ENCODE measurements at places on chromosomes 2 and 18. TPM values are rescaled to one million over a fixed set of nuclear protein-coding genes. Genes with fewer than 3 reads are reported as not detected.

DNA sequence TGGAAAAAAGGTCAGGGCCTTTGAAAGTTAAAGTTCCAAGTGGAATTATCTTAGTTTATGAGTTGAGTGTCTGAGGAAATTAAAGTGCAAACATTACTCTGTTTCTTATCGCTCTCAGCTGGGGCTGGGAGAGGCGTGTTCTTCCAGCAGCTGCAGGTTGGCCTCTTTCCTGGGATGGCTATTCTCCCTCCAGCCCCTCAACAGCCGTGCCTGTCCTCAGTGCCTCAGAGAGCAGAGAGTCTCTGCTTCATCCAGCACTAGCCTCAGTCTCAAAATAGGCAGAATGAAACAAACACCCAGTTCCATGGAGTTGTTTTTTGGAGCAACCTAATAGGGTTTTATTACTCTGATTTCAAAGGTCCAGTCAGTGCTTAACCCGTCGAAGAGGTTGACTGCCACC, 298.1 kb downstream of the GALR1 start:
- DNase-seq: no peak
- no peak overlapping the region for H3K4me3 ChIP-seq
- H3K4me1 ChIP-seq: no peaks in the 10 kb centered on the region
- H3K36me3 ChIP-seq: no peaks in the 10 kb centered on the region

GATA6 gene
- 17.6 TPM for total RNA-seq

DNA sequence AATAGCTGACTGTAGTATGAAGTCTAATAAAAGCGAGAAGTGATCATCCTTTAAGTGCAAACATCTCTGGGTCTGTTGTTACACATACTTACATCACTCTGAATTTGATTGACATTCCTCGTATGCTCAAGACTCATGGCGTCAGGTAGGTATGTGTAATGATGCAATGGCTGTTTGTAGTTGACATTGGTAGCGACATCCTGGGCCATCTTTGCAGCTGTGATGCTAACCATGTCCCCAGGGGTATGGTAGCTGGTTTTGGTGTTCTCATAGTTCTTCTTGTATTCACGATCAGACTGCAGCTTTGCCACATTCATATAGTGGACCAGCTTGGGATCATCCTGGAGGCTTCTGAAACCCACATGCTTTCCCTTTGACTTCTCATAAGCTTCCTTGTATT, 62.0 kb downstream of the NEB start:
- H3K36me3 ChIP-seq: no peaks in the 10 kb centered on the region
- H3K27ac ChIP-seq: no peak overlapping the region
- no peak for DNase-seq
- no peak overlapping the region for H3K4me3 ChIP-seq

GRCh38 chr2:608711-609110, 68.5 kb downstream of the TMEM18 start:
- H3K4me1 ChIP-seq: no peaks in the 10 kb centered on the region
- no peak overlapping the region for H3K4me3 ChIP-seq
- DNase-seq: no peak
- H3K36me3 ChIP-seq: no peaks in the 10 kb centered on the region

POTEI gene
- not detected for total RNA-seq

DNA sequence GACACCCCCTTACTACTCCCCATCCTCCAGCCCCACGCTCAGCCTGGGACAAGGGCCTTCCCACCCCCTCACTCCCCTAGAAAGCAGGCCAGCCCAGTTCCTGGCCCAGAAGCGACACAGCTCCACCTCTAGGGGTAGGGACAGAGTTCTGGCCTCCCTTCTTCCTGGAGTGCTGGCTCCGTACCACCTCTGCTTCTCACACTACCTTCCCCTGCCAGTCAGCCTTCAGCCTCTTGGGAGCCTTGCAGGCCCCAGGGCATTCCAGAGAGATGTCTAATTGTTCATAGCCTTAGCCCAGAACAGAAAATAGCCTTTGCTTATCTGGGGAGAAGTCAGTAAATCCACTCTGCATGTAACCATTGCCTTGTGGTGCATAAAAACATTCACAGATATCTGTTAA, 13.1 kb upstream of the CATIP start:
- no peak overlapping the region for H3K27ac ChIP-seq
- peak; percentile 80 for DNase-seq
- no peaks in the 10 kb centered on the region for H3K27me3 ChIP-seq
- no peak overlapping the region for H3K4me3 ChIP-seq

TBR1 gene
- total RNA-seq: 0.97 TPM

HDLBP gene
- 707 TPM for total RNA-seq

SALL3 gene
- not detected for total RNA-seq

GRCh38 chr2:32611771-32612170, 16.1 kb upstream of the TTC27 start:
- no peak overlapping the region for H3K27ac ChIP-seq
- H3K4me3 ChIP-seq: no peak overlapping the region
- H3K4me1 ChIP-seq: no peaks in the 10 kb centered on the region
- H3K27me3 ChIP-seq: no peaks in the 10 kb centered on the region

GRCh38 chr2:86003104-86003503, 102.6 kb downstream of the POLR1A start:
- no peak overlapping the region for H3K4me3 ChIP-seq
- H3K27ac ChIP-seq: no peak overlapping the region
- DNase-seq: no peak
- H3K27me3 ChIP-seq: no peaks in the 10 kb centered on the region
- H3K36me3 ChIP-seq: no peaks in the 10 kb centered on the region
- peaks cover 31% of the 10 kb centered on the region for H3K4me1 ChIP-seq

GRCh38 chr2:25219621-25220020, 51.2 kb upstream of the POMC start:
- H3K4me3 ChIP-seq: no peak overlapping the region
- no peaks in the 10 kb centered on the region for H3K36me3 ChIP-seq
- no peak for DNase-seq

SOCS6 gene
- 48.1 TPM for total RNA-seq

DNA sequence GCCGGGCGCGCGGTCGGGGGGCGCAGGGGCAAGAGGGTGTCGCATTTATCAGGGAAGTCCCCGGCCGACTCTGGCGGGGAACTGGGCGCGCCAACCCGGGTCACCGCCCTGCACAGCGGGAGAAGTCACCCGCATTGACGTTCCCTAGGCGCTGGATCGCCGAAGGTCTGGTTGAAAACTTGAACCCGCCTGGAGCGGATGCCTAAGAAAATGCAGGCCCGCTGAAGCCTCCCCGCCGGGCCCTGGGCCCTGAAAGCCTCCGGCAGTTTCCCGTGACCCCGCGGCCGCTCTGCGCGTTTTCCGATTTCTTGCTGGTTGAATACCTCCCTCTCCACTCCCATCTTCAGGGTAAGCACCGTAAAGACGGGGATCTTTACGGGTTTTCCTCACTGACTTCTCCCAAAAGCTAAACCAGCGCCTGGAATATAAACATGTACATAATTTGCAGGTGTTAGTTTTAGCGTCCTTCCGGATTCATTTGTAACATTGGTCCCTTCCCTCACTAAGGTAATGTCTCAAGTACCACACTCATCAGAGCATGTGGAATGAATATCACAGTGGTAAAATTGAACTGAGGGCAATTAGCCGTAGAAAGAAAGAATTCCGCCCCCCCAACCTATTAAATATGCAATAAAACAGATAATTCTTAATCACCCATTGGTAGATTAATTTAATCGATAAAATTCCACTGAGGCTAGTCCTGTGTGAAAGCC, 675 bp upstream of the SPIRE1 start:
- H3K4me3 ChIP-seq: peak overlapping the region; percentile 81
- peaks cover 16% of the 10 kb centered on the region for H3K4me1 ChIP-seq
- H3K27me3 ChIP-seq: no peaks in the 10 kb centered on the region
- DNase-seq: peak; percentile 58
- H3K27ac ChIP-seq: peak overlapping the region; percentile 79

DNA sequence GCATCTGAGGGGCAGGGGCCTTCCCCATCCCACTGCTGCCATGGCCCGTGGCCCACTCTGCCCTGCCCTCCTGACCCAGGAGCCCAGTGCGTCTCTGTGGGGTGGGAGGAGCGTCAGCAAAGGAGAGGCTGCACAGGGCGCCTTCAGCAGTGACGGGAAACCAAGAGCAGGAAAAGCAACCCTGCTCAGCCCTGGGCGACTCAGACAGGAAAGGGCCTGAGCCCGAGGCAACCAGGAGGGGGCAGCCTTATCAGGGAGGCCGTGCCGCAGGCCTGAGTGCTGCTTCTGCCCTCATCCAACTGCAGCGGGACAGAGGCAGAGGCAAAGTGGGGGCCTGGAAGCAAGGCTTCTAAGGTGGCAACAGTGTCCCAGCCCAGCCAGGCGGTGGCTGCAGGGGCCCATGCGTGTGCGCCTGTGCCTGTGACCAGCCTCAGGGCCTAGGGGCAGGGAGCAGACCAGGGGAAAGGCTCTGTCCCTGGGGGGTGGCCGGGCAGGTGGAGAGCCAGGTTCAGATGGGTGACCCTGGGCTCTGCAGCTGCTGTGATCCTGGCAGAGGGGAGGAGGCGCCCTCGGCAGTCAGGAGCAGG, 23.3 kb upstream of the ALPI start:
- H3K4me1 ChIP-seq: no peaks in the 10 kb centered on the region
- H3K27ac ChIP-seq: no peak overlapping the region
- H3K4me3 ChIP-seq: no peak overlapping the region
- DNase-seq: no peak
- no peaks in the 10 kb centered on the region for H3K36me3 ChIP-seq
- peaks cover 13% of the 10 kb centered on the region for H3K27me3 ChIP-seq

DNA sequence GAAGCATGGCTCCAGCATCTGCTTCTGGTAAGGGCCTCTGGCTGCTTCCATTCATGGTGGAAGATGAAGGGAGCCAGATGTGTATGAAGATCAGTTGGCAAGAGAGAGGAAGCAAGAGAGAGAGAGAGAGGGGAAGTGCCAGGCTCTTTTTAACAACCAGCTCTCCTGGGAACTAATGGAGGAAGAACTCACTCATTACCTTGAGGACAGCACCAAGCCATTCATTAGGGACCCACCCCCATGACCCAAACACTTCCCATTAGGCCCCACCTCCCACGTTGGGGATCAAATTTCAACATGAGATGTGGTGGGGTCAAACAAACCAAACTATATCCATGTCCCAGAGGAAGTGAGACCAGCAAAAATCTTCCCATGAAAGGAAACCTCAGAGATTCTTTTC, 124.8 kb upstream of the SIX2 start:
- no peak for DNase-seq
- no peaks in the 10 kb centered on the region for H3K36me3 ChIP-seq
- no peak overlapping the region for H3K4me3 ChIP-seq
- no peak overlapping the region for H3K27ac ChIP-seq
- H3K4me1 ChIP-seq: peaks cover 22% of the 10 kb centered on the region
- H3K27me3 ChIP-seq: no peaks in the 10 kb centered on the region

DNA sequence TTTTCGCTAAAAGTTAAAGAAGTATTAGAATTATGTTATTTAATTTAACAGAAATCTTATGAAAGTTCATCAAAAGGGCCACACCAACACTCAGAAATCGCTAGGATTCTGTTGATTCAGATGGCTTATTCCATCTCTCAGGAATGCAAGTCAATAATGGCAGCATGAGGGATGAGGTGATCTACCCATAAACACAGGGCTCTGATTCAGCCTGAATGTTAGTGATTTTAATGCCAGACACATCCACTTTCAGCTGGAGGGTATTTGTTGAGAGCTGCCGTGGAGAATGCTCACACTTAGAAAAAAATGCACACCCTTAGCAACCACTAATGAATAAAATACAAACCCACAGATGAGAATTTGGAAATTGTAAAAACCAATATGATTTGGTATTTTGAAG, 173.3 kb upstream of the ERBB4 start:
- peak overlapping the region; percentile 34 for H3K4me3 ChIP-seq
- peak; percentile 94 for DNase-seq
- peaks cover 50% of the 10 kb centered on the region for H3K4me1 ChIP-seq
- H3K27me3 ChIP-seq: no peaks in the 10 kb centered on the region
